ENCODE measurements at places on chromosomes 4 and X.

- DNase-seq = no peak
Observed at GRCh38 chr4:94495408-94495807, 43.7 kb downstream of the PDLIM5 start.

- no peak for DNase-seq
Observed at GRCh38 chrX:69277369-69277990, 112.2 kb upstream of the PJA1 start.

DNA sequence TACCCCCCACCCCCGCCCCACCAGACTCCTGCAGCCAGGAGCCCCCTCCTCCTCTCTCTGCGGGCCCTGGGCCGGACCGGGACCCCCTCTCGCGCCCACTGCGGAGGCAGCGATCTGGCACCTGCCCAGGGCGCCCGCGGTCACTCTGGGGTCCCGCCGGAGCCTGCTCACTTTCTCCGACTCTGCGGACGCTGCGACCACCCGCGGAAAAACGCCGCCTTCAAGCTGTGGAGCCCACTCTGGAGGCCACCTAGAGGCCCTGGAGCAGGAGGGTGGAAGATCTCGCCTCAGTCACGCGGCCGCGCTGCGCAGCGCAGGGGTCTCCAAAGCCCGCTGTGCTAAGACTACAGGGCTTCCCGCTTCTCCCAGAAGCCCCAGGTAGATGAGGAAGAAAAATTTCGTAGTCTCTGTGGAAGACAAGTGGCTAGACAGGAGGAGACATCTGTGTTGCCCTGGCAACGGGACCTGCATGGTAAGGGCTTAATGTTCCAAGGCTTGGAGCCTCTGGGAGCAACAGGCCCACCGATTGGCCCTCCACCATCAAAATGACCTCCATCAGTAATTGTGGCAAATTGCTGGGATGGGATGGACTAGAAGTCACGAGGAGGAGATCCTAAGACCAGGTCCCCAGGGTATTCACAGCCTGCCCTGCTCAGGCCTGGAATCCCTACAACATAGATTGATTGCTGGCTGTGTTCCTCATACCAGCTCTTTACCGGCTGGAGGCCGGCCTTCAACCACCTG lies at the start of gene PNMA6F:
Gene PNMA6F, minus strand, starts transcription at position 387 of the 744 bp plus-strand sequence. CDS start 1,093 bp downstream, outside the sequence.
- no peak for DNase-seq

DNA sequence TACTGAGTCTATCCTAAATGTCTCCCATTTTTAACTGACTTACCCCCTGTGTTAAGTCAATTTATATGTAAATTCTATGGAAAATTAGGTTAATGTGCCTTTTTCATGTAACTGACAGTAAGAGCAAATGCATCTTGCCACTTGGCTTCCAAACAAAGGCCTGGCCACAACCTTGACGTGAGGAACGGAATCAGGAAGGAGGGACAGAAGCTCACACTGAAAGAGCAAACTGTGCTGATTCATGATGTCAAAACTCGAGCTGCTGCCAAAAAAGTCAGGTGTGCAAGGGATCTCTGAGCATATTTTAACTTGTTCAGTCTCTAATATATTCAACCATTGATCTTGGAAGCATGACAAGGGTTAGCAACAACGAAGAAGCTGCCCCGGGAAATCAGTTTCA lies 35.8 kb downstream of the GPM6A start:
- DNase-seq = no peak

- no peak for DNase-seq
Observed at GRCh38 chr4:181958446-181958845, 284.8 kb upstream of the TENM3 start.

DNA sequence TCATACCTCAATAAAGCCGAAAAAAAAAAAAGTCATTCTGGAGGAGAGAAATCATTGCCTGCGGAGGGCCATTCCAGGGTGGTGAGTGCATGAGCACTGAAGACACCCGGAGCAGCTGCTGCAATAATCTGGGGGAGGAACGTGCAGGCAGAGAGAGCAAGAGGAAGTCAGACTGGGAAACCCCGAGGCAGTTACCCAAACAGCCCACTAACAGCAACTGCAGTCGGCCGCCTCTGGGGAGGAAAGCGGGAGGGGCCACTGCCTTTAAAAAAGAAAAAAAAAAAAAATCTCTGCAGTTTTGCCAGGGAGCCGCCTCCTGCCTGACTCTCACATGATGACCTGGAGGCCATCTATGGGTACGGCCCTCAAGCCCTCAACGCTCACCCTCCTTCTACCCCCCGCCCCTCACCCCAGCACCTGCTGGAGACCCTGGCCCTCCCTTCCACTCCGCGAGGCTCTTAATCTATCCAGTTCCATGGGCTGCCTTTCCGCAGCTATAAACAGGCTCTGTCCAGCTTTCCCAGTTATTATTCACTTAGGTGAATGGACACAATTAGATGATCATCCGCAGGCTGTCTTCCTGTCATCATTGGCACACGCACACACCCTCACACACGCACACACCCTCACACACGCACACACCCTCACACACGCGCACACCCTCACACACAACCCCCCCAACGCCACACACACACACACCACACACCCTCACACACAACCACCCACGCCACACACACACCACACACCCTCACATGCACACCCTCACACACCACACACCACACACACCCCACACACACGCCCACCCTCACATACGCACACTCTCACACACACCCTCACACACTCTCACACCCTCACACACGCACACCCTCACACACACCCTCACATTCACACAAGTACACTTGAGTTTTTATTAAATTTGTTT lies 3.4 kb upstream of the AVPR2 start:
- peak; percentile 78 for DNase-seq

GRCh38 chr4:45946699-45947098 lies 177.2 kb downstream of the GABRG1 start:
- no peak for DNase-seq

- DNase-seq = peak; percentile 39
Observed at GRCh38 chr4:56979421-56980072, 851 bp downstream of the POLR2B start.

DNA sequence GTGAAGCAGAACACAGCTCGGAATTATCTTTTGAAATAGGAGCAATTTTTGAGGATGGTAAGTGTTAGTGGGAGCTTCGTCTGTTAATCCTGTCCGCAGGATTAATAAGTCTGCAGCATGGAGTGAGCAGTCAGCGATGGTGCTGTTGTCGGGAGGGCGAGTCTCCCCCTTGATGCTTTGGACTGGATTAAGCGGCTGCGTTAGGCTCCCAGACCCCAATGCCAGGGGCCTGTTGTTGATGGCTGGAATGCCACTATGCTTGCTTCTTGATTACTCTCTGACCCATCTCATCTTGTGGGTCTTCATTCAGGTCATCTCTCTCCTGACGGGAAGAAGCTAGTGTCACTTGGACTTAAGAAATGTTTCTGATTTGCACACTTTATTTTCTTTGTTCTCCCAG lies 332.6 kb downstream of the ARHGAP10 start:
- peak; percentile 68 for DNase-seq

DNA sequence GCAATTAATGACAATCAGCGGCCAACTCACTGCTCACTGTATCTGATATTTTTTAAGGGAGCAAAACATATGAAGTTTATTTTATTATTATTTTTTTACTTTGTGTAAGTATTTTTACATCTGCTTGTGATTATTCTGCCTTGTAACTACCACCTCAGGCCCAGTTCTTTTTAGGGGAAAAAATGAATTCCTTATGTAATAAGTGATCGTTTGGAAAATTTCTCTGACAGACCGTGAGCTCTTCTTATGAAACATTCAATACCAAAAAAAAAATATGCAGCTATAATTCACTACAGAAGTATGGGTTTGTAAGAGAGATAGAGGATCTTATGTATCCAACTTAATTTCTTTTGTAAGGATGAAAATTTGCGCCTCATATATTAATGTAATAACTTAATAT lies 33.5 kb upstream of the STOX2 start:
- DNase-seq = no peak

GRCh38 chr4:143381189-143382118 lies 44.8 kb downstream of the GAB1 start:
- DNase-seq = no peak

GRCh38 chr4:173735049-173735448 lies 205.0 kb upstream of the HAND2 start:
- DNase-seq = no peak

GRCh38 chr4:57132743-57133137 lies 22.6 kb upstream of the IGFBP7 start:
- no peak for DNase-seq

DNA sequence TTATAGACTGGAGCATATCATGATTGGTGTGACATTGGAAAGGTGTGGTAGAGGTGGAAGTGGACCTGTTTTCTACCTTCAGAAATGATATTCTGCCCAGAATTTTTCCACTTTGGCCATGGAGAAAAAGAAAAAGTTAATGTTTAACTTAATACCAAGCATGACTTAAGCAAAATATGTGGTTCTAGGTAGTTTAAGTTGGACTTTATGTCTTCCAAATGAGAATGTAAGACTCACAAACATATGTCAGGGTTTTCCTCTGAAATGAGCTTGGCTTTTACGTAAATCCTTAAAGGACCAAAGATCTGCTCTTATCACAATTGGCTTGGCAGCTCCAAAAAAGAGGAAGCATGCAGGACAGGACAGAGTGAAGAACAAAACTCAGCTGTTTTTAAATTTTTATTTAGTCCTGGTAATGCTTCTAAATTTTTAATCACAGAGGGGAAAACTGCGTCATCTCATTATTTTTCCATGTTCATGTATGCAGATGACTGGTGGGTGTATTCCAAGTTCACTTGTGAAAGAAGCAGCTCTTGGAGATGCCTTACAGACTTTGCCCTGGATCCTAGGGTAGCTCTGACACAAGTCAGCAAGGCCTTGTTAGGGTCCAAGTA lies 98.2 kb downstream of the ANK2 start:
- DNase-seq = no peak

- no peak for DNase-seq
Observed at GRCh38 chrX:64291123-64291522, 60.7 kb upstream of the ASB12 start.

- DNase-seq = no peak
Observed at GRCh38 chr4:184019667-184020623, 114.8 kb downstream of the STOX2 start.

GRCh38 chrX:128504496-128504895 lies 452.3 kb upstream of the ACTRT1 start:
- DNase-seq = no peak

- DNase-seq = no peak
Observed at GRCh38 chr4:173287486-173287885, 46.7 kb downstream of the HMGB2 start.

DNA sequence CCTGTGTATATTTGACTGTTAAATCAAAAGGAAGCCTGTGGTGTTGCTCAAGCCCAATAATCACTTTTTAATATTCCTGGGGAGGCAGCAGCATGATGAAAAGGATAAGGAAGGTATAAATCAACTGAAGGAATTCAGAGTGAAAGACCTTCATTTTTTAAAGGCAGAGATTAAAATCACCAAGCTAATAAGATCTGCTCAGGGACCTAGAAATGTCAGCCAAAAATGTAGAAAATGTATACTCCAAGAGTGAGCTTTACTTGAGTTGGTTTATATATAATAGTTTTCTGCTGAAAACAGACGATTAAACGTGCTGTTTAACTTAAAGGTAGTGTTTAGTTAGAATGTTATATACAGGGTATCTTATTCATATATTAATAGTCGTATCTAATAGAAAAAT lies 549.3 kb downstream of the IQCM start:
- DNase-seq = no peak

- DNase-seq = no peak
Observed at GRCh38 chr4:15314974-15315373, 112.9 kb upstream of the C1QTNF7 start.

DNA sequence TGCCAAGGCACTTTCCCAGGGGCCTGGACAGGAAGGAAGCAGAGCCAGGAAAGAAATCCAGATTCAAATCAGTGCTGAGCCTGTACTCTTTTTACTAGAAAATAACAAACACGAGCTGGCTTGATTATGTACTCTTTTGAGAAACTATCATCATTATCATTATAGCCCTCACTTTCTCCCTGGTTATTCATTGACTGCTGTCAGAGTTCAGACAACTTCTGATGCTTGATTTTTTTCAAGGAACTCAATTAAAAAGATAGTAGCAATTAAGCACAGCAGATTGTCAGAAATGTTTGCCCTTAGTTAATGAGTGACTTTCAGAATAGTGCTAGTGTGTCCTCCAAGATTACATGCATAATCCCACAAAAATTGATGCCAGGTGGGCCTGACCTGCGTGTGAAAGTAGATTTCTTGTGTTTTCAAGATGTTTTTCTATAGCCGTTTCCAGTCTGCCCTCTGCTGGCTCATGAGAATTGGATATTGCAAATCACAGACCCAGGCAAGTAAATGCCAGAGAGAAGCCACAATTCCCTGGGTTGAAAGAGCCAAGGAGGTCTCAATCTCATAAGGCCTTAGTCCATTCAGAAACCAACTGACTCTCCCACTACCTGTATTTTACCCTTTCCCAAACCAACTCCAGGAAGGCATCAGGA lies 14.3 kb upstream of the PNPLA4 start:
- DNase-seq = peak; percentile 9

DNA sequence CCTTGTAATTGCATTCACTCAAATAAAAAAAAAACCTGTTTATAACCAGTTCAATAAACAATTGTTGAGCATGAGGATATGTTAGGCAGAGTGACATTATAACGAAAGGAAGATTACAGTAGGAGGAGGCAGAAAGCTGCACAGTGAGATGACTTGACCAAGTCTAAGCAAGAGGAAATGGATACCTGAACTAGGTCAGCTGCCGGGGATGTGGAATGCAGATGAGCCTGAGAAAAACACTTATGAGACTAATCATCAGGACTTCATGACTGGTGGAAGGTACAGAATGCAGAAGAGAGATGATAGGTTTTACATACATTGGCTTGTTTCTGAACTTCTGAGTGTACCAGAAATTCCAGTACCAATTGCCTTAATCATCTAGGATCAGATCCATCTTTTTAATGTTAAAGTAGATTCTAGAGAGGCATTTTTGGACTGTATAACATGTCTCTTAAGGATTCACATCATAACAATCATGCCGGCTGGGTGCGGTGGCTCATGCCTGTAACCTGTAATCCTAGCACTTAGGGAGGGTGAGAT lies 208.1 kb upstream of the PPP3CA start:
- DNase-seq = no peak

DNA sequence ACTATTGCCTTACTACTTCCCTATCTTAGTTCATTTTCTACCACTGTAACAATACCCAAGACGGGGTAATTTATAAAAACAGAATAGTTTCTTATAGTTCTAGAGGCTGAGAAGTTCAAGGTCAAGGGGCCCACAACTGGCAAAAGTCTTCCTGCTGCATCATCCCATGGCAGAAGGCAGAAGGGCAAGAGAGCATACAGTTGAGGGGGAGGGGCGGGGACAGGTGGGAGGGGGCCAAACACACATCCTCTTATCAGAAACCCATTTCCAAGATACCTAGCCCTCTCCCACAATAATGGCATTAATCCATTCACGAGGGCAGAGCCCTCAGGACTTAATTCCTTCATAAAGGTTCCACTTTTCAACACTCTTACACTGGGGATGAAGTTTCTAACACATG lies 690.2 kb downstream of the ADGRL3 start:
- no peak for DNase-seq

All from WERI-Rb-1 (cell line).